ENCODE measurements at places on chromosomes 2 and 18.

- no peak for DNase-seq
These were observed 49.2 kb upstream of the CHN1 start for GRCh38 chr2:175054340-175054739.

DNA sequence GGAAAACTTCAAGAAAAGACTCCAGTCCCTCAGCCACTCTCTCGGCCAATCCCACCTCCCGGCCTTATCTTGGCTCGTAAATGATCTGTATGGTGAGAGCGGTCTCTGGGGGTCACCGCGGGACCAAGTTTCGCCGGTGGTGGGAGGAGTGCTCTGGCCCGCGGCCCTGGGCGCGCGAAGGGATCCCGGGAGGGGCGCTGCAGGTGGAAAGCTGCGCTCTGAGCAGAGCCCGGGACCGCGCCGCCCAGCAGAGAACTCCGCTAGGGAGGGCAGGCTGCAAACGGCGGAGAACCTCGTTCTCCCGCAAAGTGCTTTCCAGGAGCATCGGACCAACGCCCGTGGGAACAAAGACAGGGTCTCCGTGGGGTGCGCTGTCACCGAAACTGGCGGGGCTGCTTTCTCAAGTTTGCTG, 622 bp downstream of the LRP2 start:
- DNase-seq: no peak

DNA sequence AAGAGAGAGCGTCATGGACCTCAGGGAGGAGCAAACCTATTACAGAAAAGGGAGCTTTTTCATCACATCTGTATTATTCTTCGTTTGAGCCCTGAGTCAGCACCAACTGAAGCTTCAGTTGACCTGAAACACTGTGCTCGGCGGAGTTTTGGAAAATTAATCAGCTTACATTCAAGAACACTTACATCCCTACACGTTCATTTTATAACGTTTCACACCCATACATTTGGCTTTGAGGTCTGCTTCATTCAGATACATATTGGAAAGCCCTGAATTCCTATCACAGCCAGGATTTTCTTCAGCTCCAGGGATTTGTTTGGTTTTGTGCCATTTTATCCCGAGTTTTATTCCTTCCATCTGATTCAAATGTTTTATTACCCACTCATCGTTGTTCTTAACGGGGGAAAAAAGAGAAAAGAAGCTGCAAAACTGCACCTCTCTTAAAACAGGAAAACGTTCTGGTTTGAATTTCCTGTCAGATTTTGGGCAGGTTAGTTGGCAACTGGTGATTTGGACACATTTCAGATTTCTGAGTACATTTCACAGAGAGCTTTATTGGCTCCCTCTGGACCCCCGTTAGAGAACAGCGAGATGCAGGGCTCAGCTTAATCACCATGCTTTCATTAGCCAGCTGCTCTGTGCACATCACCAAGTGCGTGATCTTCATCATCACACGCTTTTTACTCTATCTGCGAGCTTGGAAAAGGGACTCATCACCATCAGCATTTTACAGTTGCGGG, 88.8 kb downstream of the CDC42EP3 start:
- DNase-seq: no peak

DNA sequence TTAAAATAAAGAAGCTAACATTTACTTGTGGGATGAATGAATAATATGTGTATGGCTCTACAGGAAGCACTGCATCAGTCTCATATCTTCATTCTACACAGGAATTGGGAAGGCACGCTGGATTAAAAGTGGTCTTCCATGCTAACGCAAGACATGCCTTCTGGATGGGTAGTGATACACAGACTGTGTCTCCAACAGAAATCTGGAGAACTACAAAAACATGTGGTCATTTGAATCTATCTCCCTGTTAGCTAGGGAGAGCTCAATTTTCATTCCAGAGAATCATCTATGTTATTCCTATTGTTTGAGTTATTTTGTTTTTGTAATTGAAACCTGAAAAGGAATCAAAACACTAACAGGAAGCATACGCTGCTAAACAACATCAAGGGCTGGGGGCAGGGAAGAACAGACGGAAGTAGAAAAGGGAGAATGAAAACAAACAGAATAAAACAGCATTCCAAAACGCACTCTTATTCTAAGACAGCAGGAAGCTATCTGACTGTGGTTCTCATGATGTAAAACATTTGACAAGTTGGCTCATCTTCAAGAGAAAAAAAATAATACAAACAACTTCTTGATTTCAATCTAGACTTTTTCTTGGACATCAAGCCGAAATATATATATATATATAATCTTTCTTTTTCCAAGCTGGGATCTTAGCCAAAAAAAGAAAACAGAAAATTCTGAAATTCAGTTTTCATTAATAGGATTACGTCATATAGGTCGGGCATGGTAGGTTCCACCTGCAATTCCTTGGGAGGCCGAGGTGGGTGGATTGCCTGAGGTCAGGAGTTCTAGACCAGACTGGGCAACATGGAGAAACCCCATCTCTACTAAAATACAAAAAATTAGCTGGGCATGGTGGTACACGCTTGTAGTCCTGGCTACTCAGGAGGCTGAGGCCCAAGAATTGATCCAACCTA, 31.5 kb upstream of the ASNSD1 start:
- no peak for DNase-seq

- no peak for DNase-seq
These were observed 813 bp downstream of the NDC80 start for GRCh38 chr18:2572171-2572569.

GRCh38 chr2:231699006-231699405, 9.3 kb upstream of the PTMA start:
- no peak for DNase-seq

DNA sequence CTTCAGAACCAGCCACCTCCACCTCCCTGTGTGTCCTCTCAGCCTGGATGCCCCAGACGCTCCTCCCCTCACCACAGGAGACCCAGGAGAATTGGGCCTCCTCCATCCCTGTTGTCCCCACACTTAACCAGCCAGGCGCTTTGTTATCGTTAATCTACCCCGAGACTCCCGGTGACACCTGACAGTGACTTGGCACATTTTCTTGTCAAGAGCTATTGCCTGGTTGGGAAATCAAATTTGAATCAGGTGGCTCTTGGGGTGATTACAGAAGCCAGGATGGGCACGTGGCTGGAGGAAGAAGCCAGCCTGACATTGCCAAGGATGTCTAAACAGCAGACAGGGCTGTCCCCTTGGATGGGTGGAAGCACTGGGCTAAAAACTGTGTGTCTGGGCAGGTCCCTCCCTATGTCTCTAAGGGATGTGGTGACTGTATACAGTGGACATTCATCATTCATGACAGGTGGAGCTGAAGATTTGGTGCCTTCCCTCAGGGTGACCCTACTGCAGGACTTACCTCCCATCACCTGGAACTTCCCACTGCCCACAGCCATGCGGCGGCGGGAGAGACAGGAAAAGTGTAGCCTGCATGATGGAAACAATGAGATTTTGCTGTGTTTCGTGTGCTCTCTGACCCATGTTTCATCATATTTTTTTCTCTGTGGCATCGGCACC, 157.2 kb upstream of the CAPN13 start:
- no peak for DNase-seq

DNA sequence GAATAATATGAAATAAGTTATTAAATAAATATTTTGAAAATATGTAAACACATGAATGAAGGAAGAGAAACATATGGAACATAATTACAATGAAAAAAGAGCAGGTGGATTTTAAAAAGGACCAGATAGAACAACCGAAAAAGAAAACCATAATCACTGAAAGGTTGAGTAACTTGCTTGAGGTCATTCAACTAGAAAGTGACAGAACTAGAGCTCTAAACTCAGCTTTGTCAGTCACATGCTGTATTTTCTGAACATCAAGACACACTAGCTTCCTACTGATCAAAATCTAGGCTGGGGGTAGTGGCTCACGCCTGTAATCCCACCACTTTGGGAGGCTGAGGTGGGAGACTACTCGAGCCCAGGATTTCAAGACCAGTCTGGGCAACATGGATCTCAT, 30.0 kb upstream of the ITGAV start:
- no peak for DNase-seq

DNA sequence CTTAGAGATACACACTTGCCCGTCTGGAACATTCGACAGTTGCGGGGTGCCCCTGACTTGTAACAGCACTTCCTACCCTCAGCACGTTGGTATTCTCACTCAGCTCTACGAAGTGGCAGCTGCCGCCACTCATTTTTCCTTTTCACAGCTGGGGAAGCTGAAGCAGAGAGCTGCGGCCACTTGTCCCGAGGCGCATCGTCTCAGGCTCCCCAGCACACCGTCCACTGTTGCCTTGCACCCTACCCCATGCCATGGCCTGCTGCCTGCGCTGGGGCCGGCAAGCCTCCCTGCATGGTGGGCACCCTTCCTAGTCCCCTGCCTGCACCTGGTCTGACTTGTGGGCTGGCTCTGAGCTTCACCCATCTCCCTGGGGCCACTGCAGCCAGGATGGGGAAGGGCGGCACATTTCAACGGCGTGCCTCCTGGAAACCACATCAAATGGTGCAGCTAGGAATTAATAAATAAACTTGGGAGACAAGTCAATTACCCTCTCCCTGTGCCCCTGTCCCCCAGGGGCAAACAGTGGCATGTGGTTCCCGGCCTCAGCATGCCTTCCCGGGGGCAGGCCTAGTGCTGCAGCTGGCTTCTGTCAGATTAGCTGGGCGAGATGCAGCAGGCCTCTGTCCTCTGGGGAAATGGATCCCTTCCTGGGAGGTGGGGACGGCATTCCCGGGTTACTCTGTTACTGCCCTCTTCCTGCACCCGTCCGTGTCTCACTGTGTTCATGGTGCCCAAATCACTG, 64.7 kb upstream of the HAAO start:
- no peak for DNase-seq

DNA sequence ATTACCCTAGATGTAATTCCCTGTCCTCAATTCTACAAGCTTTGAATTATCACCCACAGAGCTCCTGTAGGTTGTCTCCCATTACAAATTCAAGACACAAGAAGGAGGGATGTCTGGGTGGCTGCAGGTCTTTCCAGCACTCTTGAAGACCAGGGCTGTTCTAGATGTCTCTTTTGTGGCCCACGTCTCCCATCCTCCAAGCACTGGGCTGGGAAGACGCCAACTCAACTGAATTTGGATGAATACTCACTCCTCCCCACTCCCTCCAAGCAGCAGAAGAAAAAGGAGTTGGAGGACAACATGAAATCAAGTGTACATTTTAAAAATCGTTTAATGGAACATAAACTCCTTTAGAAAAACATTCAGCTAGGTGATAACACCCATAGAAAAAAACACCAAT, 31.2 kb downstream of the SMAD7 start:
- peak; percentile 45 for DNase-seq

DNA sequence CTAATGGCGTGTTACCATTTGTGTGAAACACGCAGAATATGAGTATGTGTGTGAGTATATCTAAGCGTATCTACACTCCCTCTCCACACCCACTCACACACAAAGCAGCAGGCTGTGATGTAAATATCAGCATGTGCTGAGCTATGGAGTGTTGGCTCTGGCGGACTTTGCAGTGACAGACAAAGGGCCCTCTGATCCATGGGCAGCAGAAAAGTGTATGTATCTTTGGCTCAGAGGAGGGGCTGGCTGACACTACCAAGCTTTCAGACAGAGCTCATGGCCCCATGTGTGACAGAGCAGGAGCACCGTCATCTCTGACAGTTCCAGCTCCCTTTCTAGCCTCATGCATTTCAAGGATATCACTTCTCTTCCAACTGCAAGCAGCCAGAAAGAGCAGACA, 57.2 kb upstream of the ASB18 start:
- no peak for DNase-seq

DNA sequence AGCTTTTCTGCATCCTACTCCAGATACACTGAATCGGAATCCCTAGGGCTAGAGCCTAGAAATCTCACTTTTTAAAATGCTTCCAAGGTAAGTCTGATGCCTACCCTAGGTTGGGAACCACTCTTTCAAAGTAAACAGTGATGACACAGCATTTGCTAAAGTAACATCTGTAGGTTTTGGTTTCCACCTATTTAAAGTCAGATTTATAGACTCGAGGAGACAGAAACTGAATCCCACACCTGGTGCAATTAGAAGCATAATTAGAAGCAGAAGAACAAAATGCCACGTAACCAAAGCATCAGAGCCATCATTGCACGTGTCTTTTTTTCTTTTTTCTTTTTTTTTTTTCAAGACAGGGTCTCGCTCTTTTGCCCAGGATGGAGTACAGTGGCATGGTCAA, 40.9 kb downstream of the PDK1 start:
- DNase-seq: no peak

- DNase-seq: no peak
These were observed 102.9 kb downstream of the CCDC141 start for GRCh38 chr2:178947006-178947405.

DNA sequence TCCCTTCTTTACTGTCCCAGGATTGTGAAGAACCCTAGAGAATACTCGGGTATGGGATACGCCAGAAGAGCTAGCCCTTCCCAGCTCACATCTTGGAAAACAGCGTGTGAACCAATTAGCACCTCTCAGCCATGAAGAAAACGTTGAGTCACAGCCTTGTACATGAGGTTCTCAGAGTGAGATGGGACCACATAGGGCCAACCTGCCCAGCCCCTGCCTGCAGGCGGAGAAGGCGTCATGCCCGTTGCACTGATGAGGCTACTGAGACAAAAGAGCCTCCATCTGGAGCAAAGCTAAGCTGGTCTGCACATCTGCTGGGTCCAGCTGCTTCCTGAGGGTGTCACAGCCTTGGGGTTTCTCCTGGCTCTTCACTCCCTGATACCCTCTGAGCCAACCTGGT, 92.2 kb downstream of the LBH start:
- DNase-seq: no peak

DNA sequence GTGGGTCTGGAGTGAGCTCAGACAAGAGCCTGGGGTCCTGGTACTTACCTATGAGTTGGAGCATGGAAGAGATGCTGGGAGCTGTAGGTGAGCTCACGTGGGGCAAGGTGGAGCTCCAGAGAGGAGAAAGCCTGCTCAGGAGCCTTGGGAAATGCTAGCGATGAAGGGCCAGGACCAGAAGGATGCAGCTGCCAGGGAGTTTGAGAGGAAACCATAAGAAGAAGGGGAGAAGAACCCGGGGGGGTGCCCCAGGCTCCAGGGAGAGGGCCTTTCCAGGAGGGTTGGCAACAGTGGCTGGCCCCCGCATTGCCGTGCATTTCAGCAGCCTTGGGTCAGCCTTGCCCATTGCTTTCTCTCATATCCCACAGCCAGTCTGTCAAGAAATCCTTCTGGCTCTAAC, 268.7 kb downstream of the GLI2 start:
- peak; percentile 59 for DNase-seq

Measured in left forelimb (tissue), 1 donor.